ENCODE measurements at places on chromosomes 4 and X.

DNA sequence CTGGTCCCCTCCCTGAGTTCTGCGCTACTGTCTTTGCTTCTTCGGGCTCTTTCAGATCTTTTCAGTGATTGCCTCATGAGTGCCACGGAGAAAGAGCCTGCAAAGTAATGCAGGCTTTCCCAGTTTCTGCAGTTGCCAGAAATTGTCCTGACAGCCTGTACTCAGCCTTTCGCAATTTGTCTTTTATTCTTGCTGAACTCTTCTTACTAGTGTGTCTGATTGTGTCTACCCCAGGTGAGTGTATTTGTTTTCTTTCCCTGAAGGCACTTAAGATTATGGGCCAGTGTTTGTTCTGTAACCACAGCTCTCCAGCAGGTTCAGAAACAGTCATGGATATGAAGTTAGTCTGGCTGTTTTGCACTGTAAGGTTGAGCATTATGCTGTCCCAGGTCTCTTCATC is 47.1 kb downstream of the FAM193A start:
- DNase-seq = no peak

GRCh38 chr4:114549638-114550037 is 49.0 kb upstream of the UGT8 start:
- DNase-seq = no peak

DNA sequence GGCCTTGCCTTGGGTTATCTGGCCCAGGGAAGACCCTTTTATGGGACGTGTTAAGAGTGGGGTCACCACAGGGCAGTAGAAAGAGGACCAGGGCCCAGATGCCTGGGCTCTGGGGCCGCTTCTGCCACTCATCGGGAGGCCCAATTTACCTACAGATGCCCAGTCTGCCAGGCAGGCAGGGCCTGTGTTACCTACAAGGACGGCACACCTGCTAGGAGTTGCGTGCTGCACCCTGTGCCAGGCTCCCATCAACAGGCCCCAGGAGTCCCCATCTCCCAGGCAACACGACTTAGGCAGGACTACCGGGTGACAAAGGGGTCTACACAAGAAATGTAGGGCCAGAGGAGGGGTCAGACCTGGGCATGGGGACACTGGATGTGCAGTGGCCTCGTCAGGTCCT is 34.6 kb downstream of the WDR1 start:
- no peak for DNase-seq

- DNase-seq = no peak
These were observed 10.7 kb upstream of the ADH5 start for GRCh38 chr4:99099311-99099710.

DNA sequence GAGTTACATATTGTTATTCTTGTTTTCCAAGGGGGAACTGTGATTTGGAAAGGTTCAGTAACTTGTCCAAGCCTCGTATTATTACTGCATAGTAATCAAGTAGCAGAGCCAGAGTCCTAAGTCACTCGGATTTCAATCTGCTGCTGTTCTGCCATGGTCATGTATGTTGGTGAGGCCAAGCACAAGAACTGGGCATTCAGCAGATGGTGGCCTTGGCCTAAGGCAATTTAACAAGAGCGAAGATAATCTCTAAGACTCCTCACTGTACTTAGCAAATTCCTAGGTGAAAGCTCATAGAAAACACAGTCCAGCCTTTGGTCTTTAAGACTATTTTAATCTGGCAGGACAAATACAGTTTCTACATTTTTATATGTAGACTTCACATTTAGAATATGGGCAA is 64.8 kb downstream of the NDST3 start:
- no peak for DNase-seq

GRCh38 chr4:94298725-94299252 is 43.8 kb downstream of the HPGDS start:
- no peak for DNase-seq

DNA sequence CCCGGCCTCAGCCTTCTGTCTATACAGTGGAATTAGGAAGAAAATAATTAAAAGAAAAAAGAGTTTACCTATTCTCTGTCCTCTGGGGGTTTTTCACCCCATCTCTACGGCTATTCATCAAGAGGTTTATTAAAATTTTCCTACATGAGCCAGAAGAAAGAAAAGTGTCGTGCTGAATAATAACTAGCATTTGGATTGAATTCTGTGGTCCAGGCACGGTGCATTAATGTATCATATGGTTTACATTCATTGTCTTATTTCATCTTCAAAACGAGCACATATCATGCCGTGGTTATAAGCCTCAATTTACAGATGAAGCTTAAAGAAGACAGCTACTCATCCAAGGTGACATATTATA is 5.4 kb upstream of the NAA15 start:
- DNase-seq = no peak

DNA sequence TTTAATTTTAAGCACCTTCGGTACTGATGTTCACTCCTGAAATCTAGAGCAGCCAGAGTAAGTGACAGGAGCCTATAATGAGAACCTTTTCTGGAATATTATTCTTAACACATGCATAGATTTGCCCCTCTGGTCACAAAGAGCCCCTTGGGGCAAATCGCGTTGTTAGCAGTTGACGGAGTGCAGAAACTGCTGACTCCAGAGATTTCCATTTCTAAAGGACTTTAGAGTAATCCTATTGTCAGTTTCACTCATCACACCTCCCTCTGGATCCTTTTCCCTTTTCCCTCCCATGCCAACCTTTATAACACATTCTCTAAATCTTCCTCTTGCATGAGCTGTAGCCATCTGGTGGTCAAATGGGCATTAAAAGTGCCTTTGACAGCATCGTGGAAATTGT is 264.9 kb upstream of the PRPS2 start:
- no peak for DNase-seq

GRCh38 chr4:4388836-4389575 is 2.1 kb downstream of the NSG1 start:
- no peak for DNase-seq

- DNase-seq = no peak
These were observed 218.2 kb downstream of the BANK1 start for GRCh38 chr4:102008711-102009110.

GRCh38 chr4:82357640-82358039 is 16.2 kb downstream of the HNRNPD start:
- no peak for DNase-seq

DNA sequence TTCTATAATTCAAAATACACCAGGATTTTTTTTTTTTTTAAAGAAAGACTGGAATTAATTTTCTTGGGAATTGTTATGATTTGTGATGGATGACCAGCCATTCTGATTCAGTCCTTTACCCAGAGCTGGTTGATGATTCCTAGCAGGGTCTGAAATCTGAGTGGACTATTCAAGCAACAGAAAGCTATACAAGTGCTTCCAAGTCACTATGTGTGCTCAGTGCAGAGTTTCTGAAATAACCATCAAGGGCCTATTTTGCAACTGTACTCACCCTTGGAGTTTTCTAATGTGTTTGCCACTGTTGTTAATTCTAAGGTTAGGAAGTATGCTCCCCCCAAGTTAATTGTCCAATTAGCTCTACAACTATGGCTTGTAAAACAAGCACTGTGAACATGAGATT is 137.7 kb upstream of the RAPGEF2 start:
- no peak for DNase-seq

DNA sequence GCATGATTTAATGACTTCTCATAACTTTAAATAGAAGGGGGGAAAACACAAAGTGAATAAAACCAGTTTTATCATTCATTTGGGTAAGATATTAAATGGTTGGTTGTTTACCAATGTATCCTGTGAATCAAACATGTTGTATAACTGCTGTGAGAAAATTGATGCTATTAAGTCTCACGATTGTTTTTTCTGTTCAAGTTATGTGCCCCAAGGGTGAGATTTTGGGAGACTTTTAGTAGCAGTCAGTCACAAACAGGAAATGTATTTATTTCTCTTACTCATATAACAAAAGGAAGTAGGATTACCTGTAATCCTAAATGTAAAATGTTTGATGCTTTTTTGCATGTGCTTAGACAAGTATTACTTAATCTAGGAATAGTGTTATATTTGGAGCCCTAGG is 39.2 kb downstream of the MTHFD2L start:
- DNase-seq = no peak

- no peak for DNase-seq
These were observed 13.0 kb upstream of the SLC10A4 start for GRCh38 chr4:48470137-48470536.

DNA sequence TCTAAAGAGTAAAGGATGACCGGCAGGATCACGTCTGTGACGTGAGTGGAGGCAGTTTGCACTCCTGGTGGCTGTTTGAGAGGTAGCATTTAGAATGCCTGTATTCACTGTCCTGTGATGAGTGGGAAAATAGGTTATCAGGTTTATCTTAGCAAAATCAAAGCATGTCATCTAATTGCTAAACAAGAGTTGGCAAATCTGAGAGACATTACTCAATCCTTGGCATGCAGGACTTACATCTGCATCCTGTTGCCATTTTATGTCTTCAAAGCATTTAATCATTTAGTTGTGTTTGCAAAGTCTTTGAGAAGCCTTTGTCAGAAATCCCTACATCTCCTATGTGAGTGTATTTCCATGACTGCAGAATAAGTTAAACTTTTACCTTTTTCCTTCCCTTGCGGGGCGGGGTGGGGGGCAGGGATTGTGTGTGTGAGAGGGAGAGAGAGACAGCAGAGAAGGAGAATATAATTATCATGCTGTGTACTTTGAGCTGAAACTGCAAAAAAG is 41.4 kb upstream of the MSANTD1 start:
- no peak for DNase-seq

GRCh38 chr4:185654311-185654710 is 119.0 kb upstream of the PDLIM3 start:
- no peak for DNase-seq

- DNase-seq = no peak
These were observed 234.7 kb upstream of the DIAPH2 start for GRCh38 chrX:96449896-96450295.

DNA sequence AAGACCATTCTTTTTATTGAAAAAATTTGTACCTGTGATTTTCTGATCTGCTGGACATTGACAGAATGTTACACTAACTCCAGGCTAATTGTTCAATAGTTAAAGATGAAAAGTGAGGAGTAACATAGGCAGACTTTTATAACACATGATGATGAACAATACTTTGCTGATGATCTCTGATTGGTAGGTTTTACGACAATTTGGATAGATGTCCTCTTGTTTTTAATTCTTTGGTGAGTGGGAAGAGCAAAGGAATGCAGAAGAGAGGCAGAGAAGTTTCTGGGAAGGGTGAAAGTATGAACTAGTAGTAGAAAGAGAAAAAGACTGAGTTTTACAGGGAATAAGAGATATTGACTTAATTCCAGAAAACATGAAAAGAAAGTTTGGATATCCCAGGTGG is 267.3 kb upstream of the HAND2 start:
- no peak for DNase-seq

DNA sequence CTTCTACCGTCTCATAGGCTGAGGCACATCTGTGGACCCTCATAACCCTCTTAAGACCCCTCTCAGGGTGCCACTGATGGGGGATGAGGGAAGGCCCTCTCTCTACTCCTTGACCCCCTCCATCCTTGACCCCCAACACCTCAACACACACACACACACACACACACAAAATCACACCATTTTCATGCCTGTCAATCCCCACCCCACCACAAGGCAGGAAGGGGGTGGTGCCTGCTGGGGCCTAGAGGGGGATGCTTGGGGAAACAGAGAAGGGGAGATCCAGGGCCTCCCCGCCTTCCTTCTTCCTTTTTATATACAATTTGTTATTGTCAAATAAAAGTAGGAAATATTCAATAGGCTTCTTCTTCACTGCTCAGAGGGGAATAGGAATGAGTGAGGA is 1.2 kb upstream of the EBP start:
- DNase-seq = peak; percentile 65

DNA sequence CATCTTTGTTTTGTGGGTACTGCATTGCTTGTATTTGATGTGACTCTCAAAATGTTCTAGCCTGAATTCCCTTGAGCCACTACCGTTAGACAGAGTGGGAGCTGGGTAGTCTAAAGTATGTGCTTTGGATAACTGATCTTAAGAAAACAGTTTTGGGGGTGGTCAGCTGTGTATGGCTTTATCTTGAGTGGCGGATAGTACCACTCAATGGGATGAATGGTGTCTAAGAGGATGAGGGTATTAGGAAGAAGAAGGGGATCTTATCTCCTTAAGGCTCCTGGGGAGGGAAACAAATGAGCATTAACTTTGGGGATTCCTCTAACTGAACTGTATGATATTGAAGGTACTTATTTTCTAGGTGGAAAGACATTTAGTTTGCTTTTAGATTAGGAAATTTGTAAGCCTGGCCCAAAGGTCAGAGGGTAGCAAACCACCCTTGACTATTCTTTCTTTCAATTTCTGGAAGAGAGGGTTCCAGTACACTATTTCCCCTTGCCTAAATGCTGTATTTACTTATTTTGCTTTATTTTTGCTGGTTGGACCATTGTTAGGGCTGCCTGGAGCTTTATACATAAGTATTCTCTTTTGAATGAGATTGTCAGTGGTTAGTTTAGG is 11.3 kb downstream of the BMP2K start:
- no peak for DNase-seq
